ENCODE measurements at places on chromosomes 2 and 18. TPM values are rescaled to one million over a fixed set of nuclear protein-coding genes. Genes with fewer than 3 reads are reported as not detected.

The CCBE1 gene
- 14.9 TPM for polyA plus RNA-seq

The AKAIN1 gene
- polyA plus RNA-seq = not detected

The CRYBA2 gene
- 0.12 TPM for polyA plus RNA-seq

The ATP6V1C2 gene
- 0.01 TPM for polyA plus RNA-seq

The SULT1C2 gene
- not detected for polyA plus RNA-seq

The CIB4 gene
- not detected for polyA plus RNA-seq

The MTCL1 gene
- 10.3 TPM for polyA plus RNA-seq

The TDRD15 gene
- polyA plus RNA-seq = not detected

The SLC4A5 gene
- 0.12 TPM for polyA plus RNA-seq

The ANKRD30BL gene
- not detected for polyA plus RNA-seq

The ACMSD gene
- not detected for polyA plus RNA-seq

The EVX2 gene
- not detected for polyA plus RNA-seq

The PDE11A gene
- 0.10 TPM for polyA plus RNA-seq

The GATA6 gene
- polyA plus RNA-seq = 0.62 TPM

The CLEC4F gene
- polyA plus RNA-seq = not detected

The LTBP1 gene
- 13.7 TPM for polyA plus RNA-seq

The MRPL53 gene
- 49.6 TPM for polyA plus RNA-seq

The CTAGE1 gene
- polyA plus RNA-seq = not detected

The HOXD8 gene
- polyA plus RNA-seq = not detected

The CCDC102B gene
- 0.10 TPM for polyA plus RNA-seq

The NLRC4 gene
- not detected for polyA plus RNA-seq

The PLCD4 gene
- 2.8 TPM for polyA plus RNA-seq

The SKOR2 gene
- not detected for polyA plus RNA-seq

The STAT4 gene
- polyA plus RNA-seq = 1.6 TPM

The GPBAR1 gene
- polyA plus RNA-seq = 0.03 TPM

The SLC9A2 gene
- 0.44 TPM for polyA plus RNA-seq

The CKAP2L gene
- 15.1 TPM for polyA plus RNA-seq

The ANKRD36C gene
- polyA plus RNA-seq = 2.2 TPM

The GCG gene
- not detected for polyA plus RNA-seq

The TUBB8B gene
- polyA plus RNA-seq = 0.59 TPM

The ALK gene
- polyA plus RNA-seq = not detected

The ZNF516 gene
- polyA plus RNA-seq = 7.5 TPM

The C2orf66 gene
- polyA plus RNA-seq = 0.14 TPM

The TMEM163 gene
- 0.14 TPM for polyA plus RNA-seq

The GKN1 gene
- polyA plus RNA-seq = not detected

The CERKL gene
- polyA plus RNA-seq = 0.06 TPM

The THUMPD2 gene
- polyA plus RNA-seq = 8.4 TPM

The MEP1B gene
- not detected for polyA plus RNA-seq

The GALNT13 gene
- polyA plus RNA-seq = not detected

The MOCOS gene
- 5.8 TPM for polyA plus RNA-seq

The IFIH1 gene
- 1.8 TPM for polyA plus RNA-seq

The IL36G gene
- polyA plus RNA-seq = 1.4 TPM

The STARD6 gene
- polyA plus RNA-seq = 0.14 TPM

The CNDP1 gene
- not detected for polyA plus RNA-seq

The RRM2 gene
- polyA plus RNA-seq = 79.1 TPM

The CFC1 gene
- polyA plus RNA-seq = not detected

The CDK15 gene
- polyA plus RNA-seq = 3.1 TPM

The GAREM2 gene
- polyA plus RNA-seq = 0.19 TPM

The GPR39 gene
- polyA plus RNA-seq = 15.6 TPM

The RESP18 gene
- polyA plus RNA-seq = not detected

The ASB1 gene
- 31.6 TPM for polyA plus RNA-seq

The NABP1 gene
- 13.4 TPM for polyA plus RNA-seq

The SLC16A14 gene
- polyA plus RNA-seq = 0.17 TPM

The APCDD1 gene
- polyA plus RNA-seq = 3.0 TPM

Data from mammary epithelial cell (primary cell).